CD4-positive, alpha-beta T cell treated with Interleukin-15 for 1 hour (primary cell): ENCODE measurements at places on chromosomes 4 and X.

- no peak for DNase-seq
Observed at GRCh38 chrX:66017659-66018170, 22.2 kb downstream of the VSIG4 start.

- DNase-seq, result no peak
Observed at GRCh38 chr4:187276736-187277408, 553.2 kb upstream of the FAT1 start.

DNA sequence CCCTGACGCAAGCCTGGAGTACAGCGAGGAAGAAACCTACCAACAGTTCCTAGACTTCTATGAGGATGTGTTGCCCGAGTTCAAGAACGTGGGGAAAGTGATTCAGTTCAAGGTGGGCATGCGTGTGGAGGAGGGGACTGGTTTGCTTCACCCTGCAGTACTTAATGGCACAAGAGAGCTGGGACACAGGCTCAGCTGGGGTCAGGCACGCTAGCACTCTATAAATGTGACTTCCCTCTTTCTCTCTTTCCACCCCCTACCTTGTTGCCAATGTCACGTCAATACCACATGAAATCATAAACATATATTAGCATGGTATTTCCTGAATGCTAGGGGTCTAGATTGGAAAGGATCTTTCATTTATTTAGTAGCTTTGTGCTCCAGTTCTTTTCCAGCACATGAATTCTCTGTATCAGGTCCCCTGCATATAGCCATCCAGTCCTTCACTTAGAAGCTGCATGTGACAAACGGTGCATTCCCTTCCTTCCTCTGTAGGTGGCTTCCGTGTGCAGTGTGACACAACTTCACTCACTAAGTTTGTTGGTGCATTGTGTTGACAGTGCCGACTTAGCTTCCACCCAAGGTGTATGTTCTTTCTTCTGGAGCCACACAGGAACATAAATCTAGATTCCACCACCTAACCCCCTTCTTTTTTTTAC is 25.6 kb downstream of the ZRSR2 start:
- DNase-seq, result no peak

DNA sequence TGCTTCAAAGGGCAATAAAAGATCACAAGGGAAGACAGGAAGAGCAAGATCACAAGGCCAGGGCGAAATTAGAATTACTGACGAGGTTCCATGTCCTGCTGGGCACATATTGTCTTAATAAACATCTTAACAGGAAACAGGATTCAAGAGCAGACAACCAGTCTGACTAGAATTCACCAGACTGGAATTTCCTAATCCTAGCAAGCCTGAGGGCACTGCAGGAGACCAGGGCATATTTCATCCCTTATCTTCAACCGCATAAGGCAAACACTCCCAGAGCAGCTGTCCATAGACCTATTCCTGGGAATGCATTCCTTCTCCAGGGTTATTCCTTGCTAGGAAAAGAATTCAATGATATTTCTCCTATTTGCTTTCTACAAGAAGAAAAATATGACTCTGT is 12.4 kb upstream of the TDO2 start:
- no peak for DNase-seq

GRCh38 chr4:145183023-145183422 is 2.6 kb upstream of the OTUD4 start:
- DNase-seq, result no peak

- no peak for DNase-seq
Observed at GRCh38 chr4:165553221-165553810, 174.5 kb downstream of the CPE start.

GRCh38 chr4:86223472-86223871 is 136.4 kb downstream of the MAPK10 start:
- no peak for DNase-seq

- DNase-seq, result no peak
Observed at GRCh38 chrX:68978255-68978654, 149.4 kb downstream of the EFNB1 start.

DNA sequence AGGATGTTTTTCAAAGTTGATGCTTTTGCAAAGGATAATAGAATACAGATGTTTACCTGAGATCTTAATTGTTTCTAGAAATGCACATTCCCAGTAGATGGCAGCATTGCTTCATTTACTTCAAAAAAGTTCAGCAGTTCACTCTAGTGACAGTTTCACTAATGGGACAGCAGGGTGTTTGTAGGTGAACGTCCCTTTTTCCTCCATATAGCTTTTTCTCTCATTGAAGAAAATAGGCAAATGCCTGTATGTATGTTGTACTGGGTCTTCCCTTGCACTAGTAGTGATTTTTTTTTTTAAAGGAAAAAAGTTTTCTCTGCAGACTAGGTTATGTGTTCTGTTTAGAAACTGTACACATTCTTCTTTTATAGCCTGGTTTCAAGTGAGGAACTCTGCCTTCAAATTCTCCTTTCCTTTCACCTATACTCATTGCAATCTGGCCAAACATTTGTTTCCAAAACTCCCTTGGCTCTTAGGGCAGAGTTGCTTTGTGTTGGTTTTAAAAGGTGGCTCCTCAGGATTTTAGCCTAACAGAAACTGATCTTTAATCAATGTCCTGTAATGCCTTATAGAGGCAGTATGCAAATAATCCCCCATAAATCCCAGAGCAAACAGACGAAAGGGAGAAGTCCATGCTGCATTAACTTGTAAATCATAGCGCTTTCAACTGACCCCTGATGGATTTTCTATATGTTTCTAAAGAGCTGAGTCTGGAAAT is 86.3 kb downstream of the EGF start:
- no peak for DNase-seq

GRCh38 chrX:15864629-15865028 is 10.0 kb upstream of the AP1S2 start:
- no peak for DNase-seq

GRCh38 chr4:161937596-161937995 is 226.2 kb downstream of the FSTL5 start:
- no peak for DNase-seq

GRCh38 chrX:39907964-39908661 is 189.6 kb downstream of the BCOR start:
- DNase-seq, result peak; percentile 44
